ENCODE measurements at places on chromosomes 11 and 22.

- no peak for DNase-seq
These were observed 16.7 kb upstream of the PARVG start for GRCh38 chr22:44164031-44164430.

DNA sequence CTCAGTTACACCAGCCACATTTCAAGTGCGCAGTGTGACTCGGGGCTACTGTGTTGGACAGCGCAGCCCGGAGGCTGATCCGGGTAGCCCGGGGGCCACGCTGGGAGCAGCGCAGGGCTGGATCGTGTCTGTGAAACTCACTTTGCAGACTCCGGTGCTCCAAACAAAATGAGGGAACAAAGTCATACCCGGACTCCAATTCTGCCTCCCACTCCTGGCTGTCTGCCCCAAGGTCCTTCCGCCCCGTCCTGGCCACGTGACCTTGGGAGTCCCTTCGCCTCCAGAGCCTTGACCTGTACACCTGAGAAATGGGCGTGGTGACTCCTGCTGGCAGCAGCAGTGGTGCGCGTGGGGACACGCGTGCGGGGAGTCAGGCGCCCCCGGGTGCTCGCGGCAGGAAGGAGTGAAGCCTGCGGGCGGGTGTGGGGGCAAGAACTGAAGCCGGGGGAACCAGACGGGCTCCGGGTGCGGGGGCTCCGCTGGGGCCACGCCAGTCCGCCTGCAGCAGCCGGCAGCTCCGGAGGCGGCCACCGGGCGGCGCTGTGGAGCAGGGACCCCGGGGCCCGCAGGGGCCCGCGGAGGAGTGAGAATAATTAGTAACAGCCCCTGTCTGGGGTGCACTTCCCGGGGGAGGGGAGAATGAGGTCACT is 42.4 kb downstream of the KCNJ4 start:
- no peak for DNase-seq

DNA sequence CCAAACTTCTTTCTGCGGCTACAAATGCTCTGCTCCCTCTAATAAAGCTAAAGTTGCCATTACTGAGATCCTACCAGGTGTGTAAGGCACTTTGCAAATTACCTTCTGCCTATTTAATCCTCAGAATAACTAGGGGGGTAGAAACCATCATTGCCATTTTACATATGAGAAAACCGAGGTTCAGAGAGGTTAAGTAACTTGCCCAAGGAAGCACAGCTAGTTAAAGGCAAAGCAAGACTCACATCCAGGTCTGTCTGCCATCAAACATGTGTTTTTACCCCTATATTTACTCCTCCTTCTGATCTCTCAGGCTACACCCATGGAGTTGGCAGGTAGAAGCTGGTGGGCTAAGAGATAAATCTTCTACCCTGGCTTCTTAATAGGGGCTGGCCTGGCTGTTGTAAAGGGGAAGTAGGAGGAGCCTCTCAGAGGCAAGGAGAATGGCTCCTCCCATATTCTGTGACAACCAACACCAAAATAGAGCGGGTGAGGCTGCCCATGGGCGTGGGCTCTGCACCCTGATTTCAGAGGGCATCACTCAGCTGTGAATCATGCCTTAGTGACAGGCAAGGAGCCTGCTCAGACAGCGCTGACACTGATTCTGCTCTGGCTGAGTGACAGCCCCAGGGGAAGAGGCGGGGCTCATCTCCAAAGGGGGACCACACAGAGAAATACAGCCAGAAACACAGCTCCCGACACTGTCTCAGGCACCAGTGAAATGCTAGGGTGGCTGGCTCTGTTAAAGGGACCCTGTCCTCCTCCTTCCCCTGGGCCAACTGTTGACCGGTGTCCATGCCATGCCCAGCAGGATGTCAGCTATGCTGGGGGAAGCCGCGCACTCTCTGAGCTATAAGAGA is 106.8 kb downstream of the ABTB2 start:
- DNase-seq: no peak

GRCh38 chr22:17102297-17102667 is 17.5 kb downstream of the IL17RA start:
- DNase-seq: no peak

GRCh38 chr22:35996596-35996995 is 32.0 kb downstream of the RBFOX2 start:
- no peak for DNase-seq

Measured in NCI-H2081 treated with DMSO at 0.1 percent for 48 hours (cell line).